PC-9 (cell line): ENCODE measurements at places on chromosomes 5 and 9.

GRCh38 chr5:69046375-69046957, 47.3 kb upstream of the SLC30A5 start:
- DNase-seq: peak; percentile 33

DNA sequence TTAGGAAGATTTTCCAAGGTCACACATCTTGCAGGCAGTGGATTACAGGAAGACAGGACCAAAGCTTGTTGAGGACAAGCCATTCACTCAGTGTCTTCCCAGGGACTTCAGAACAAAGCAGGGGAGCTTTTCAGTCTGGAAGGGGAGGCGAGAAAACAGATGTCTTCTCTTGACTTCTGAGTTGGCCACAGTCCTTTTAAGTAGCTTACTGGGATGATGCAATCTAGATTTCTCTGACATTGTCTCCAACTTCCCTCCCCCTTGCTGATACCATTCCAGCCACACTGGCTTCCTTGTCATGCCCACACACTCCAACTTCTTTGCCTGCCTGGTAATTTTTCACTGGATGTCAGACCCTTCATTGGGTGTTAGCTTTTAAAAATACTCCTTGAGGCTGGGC, 174.2 kb upstream of the TBC1D2 start:
- DNase-seq: no peak

GRCh38 chr5:95861221-95861863, 38.8 kb upstream of the GLRX start:
- DNase-seq: peak; percentile 96

GRCh38 chr9:20209391-20210340, 412.6 kb downstream of the MLLT3 start:
- no peak for DNase-seq
